ENCODE measurements at places on chromosomes 5 and 9.

GRCh38 chr5:37979559-37979958 lies 139.7 kb upstream of the GDNF start:
- DNase-seq: no peak

GRCh38 chr9:22817181-22817580 lies 370.6 kb downstream of the DMRTA1 start:
- peak; percentile 22 for DNase-seq

DNA sequence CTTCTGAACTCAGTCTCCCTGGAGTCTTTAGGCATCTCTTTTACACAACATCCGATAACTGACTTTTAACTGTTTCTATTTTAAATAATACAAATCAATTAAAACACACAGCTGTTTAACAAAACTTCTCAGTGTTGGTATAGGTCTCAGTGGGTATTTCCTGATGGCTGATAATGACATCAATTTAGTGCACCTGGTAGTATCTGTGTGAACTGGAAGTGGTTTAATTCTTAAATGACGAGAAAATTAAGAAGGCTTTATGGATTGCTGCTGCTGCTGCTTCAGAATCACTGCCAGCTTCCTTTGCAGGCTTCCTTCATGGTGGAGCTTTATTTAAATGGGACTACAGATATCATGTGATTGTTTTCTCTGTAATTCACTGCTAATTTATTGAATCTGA lies 92.3 kb downstream of the RPS23 start:
- no peak for DNase-seq

GRCh38 chr9:8845376-8845775 lies 1045.8 kb upstream of the DMAC1 start:
- DNase-seq: no peak

DNA sequence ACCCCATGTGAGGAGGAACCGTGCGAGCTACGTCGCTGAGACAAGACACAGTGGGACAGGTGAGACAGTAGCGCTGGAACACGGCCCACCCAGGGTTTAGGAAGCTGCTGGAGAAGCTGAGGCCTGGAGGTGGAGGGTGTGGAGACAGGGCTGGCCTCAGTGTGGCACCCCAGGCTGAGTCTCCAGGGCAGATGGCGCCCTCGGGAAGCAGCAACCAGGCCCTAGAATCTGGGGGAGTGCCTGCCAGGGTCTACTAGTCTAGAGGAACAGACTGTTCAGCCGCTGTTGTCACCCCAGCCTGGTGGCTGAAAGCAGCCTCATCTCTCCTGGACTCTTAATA lies 4.6 kb upstream of the TERT start:
- no peak for DNase-seq
